Brain microvascular endothelial cell (primary cell): ENCODE measurements at places on chromosomes 5 and 9.
A peak's percentile ranks its signal among the peaks of the same experiment; 100 is the strongest.

- no peak for DNase-seq
These were observed 15.3 kb upstream of the SLC27A6 start for GRCh38 chr5:128949847-128950546.

- no peak for DNase-seq
These were observed 418.6 kb downstream of the TMEM38B start for GRCh38 chr9:106112935-106113334.

- DNase-seq: peak; percentile 22
These were observed 527 bp downstream of the MEF2C start for GRCh38 chr5:88882276-88883038.

DNA sequence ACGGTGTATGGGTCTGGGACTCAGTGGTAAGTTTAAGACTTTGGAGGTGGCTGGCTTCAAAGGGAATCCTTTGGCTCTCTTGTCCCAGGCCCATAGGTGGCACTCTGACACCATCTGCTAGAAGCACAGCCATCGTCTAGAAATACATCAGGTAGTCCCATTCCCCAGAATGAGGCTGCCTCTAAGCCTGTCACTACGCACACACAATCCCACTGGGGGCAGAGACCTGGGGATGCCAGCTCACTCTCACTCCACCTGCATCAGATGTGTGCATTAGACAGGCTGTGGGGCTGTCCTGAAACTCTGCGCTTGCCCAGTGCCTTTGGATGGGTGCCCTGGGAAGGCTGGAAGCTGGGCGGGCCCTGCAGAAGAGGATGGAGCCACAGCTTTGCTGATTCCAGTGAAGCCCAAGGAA lies 127.5 kb upstream of the PANK3 start:
- peak; percentile 39 for DNase-seq

- peak; percentile 38 for DNase-seq
These were observed 212.4 kb downstream of the LRRC70 start for GRCh38 chr5:62791059-62791458.

DNA sequence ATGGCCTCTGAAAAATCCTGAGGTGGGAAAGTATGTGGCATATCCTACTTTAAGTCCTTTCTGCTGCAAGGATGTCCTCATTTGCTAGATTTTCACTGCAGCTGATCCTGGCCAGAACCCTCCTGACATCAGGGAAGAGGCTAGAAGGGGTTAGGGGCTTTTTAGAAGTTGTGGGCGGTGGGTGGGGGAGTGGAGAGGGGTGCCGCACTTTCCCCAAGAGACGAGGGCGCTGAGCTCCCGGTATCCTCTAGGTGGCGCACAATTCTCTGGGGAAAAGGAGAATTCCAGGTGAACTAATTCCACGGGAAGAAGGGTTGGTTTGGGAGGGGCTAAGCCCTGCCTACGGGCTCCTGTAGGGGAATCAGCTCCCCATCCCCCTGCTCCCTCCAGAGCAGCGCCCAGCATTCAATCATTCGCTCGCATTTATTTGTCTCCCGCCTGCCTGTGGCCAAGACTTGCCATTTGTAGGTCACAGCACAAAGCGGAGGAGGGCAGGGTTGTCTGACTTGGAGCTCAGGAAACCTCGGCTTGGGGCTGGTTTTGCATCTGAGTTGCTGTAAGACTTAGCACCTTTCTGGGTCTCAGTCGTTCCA lies 42.9 kb upstream of the HAND1 start:
- no peak for DNase-seq

GRCh38 chr5:56558131-56558745 lies 257.1 kb upstream of the MAP3K1 start:
- DNase-seq: no peak

DNA sequence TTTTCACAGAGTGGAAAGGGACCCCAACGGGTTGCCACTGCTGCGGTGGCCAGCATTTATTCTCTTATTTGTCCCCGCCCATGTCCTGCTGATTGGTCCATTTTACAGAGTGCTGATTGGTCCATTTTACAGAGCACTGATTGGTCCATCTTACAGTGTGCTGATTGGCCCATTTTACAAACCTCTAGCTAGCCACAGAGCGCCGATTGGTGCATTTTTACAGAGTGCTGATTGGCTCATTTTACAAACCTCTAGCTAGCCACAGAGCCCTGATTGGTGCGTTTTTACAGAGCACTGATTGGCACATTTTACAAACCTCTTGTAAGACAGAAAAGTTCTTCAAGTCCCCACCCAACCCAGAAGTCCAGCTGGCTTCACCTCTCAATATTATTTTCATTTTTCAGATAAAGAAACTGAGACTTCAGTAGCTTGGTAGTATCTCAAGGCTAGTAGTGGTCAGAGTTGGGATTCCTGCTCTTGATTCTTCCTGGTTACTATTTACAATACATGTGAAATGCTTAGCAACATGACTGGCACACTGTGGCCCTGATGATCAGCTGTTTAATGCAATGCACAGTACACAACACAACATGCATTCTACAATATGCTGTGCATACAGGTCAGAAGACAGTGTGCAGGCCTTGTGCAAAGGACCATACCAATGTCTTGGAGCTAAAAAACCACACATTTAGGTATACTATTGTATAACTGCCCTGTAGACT lies 63.6 kb upstream of the BOD1 start:
- no peak for DNase-seq

DNA sequence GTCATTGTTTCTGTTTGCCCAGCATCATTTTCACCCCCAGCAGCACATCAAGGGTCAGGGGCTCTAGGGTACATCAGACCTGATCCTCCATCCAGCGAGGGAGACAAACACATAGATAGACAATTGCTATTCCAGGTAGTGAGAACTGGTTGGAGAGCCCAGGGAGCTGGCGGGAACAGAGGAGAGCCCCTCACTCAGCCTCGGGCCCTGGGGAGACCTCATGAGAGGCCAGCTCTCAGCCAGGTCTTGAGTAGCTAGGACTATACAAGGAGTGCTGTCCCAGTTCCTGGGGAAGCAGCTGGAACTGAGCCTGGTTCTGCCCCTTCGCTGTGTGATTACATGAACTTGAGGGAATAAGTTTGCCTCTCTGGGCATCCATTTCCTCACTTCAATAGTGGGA lies 80.3 kb downstream of the HRH2 start:
- no peak for DNase-seq

GRCh38 chr5:38830521-38831051 lies 15.2 kb upstream of the OSMR start:
- no peak for DNase-seq

GRCh38 chr9:129280623-129281271 lies 102.7 kb upstream of the IER5L start:
- no peak for DNase-seq

DNA sequence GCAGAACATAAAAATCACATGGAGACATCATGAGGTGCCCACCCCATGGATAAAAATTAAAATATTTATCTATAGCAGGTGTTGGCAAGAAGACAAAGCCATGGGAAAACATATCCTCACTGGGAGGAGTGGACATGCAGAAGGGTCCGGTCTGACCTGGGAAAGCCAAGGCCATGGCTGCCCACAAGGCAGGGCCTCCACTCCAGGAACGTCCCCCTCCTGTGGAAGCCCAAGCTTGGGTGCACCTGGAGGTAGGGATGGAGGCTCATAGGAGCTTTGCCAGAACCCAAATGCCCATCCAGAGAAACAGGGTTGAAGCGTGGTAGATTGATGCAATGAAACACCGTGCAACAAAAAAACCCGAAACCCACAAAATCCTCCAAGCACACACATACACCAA lies 81.4 kb upstream of the COL5A1 start:
- no peak for DNase-seq

DNA sequence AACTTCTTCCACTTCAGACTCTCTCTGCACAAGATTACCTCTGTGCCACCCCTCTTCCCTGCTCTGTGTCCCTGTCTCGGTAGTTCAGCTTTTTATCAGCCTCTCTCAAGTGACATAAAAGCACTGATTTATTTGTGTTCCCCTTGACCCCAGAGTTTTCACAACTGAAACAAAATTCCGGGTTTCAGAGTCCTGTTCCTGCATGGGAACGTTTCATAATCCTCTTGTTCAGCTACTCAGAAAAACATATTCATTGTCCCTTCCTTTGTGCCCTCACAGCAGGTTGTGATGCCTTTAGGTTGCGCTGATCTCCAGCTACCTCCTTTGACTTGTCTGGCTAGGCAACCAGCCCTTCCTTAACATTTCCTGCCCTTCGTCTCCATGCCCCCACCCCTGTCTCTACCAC lies 13.7 kb upstream of the ITGA1 start:
- no peak for DNase-seq

DNA sequence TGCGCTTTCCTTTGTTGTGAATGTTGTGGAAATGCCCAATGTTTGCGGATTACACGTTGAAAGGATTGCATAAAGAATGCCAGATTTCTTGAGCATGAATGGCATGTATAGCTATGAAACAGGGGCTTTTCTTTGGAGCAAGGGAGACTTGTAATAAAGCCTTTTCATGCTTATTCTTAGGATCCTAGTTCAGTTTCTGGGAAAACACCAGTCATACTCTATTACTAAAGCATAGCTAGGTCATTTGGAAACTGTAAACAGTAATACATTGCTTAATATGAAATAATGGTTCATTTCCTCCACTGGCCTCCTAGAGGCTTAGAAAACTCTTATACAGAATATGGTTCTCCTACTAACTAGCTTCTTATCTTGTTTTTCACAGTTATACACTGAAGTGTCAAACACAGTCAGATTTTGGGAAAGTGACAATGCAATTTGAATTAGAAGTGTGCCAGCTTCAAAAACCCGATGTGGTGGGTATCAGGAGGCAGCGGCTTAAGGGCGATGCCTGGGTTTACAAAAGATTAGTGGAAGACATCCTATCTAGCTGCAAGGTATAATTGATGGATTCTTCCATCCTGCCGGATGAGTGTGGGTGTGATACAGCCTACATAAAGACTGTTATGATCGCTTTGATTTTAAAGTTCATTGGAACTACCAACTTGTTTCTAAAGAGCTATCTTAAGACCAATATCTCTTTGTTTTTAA lies 104.2 kb downstream of the MELK start:
- no peak for DNase-seq

GRCh38 chr5:113900816-113901215 lies 387.3 kb downstream of the YTHDC2 start:
- DNase-seq: no peak

DNA sequence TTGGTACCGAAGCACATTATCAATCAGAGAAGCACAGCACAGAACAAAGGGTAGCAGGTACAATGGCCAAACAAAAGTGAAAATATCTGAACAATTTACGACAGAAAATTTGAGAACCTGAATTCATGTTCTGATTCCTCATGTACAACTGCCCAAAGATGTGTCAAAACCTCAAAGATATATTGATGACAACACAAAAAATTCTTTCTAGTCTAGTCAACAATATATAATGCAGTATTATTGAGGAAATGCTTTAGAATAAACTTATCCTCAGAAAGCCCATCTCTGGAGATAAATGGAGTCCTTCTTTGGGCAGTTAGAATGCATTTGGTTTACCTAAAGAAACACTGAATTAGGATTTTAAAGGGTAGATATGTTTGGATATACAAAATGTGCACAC lies 6.8 kb upstream of the SMARCA2 start:
- no peak for DNase-seq

DNA sequence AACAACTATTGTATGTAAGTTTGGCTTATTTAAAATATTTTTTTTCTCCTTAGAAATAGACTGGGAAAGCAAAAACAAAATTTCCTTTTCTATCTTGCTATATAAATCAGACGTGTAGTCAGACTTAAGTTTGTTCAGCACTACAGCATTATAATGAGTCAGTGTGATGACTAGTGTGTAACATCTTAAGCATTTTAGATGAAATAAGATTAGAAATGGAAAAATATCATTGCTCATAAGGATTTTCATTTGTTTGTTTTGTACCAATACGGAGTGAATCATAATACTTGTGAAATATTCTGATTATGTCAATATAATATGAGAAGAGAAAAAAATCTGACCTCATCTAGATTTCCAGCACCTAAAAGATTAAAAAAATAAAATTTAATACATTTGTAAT lies 64.7 kb upstream of the RICTOR start:
- DNase-seq: peak; percentile 18

GRCh38 chr5:88787856-88788255 lies 95.1 kb downstream of the MEF2C start:
- peak; percentile 41 for DNase-seq

DNA sequence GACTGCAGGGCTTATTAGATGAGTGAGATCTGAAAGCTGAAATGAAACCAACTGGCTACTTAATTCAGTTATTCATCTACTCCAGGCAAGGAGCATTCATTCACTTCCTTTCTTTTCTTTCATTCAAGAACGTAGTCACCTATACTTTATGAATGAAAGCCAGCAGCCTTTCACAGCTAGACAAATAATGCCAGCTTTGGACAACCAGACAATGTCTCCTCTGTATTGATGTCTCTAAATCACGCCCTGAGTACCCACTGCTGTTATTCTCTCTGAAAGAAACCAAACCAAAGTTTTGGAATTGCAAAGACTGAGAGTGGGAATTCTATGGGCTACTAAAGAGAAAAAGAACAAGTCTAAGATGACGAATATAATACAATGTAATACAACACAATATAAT lies 121.2 kb upstream of the PTPN3 start:
- DNase-seq: no peak

DNA sequence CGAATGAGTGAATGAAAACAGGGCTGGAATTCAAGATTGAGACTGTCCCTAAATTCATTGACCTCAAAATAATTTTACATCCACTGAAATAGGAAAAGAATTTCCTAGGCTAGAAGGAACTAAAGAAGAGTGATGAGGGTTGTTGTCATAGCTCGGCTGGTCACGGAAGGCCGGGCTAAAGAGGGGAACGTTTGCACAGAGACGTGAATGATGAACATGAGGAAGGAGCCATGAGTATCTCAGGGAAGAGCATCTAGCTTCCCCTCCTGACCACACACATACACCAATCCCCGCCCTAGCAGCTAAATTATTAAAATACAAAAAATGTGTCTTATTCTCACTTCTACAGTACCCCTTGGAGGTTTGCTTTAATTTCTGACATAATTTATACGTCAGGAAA lies 124.4 kb upstream of the ABCA1 start:
- no peak for DNase-seq

GRCh38 chr5:58312299-58312698 lies 147.6 kb downstream of the PLK2 start:
- no peak for DNase-seq

GRCh38 chr9:129624168-129624759 lies 1.7 kb upstream of the NTMT1 start:
- peak; percentile 57 for DNase-seq

- peak; percentile 68 for DNase-seq
These were observed 752 bp downstream of the TSTD2 start for GRCh38 chr9:97632248-97632984.

- no peak for DNase-seq
These were observed 743.9 kb downstream of the NR2F1-AS1 start for GRCh38 chr5:92836855-92837755.

GRCh38 chr5:13580058-13580457 lies 364.4 kb downstream of the DNAH5 start:
- DNase-seq: no peak

- no peak for DNase-seq
These were observed 39.8 kb downstream of the TMEM215 start for GRCh38 chr9:32823101-32823500.

GRCh38 chr9:7140401-7140800 lies 382.6 kb downstream of the KDM4C start:
- DNase-seq: no peak
